ENCODE measurements at places on chromosomes 2 and 18. TPM values are rescaled to one million over a fixed set of nuclear protein-coding genes. Genes with fewer than 3 reads are reported as not detected.

The IL36G gene
- total RNA-seq: not detected

The C2orf72 gene
- not detected for total RNA-seq

The RGPD4 gene
- total RNA-seq: 0.64 TPM

The RGPD3 gene
- 0.18 TPM for total RNA-seq

The EDAR gene
- 0.07 TPM for total RNA-seq

The CHRNG gene
- total RNA-seq: not detected

The PROM2 gene
- 0.46 TPM for total RNA-seq

The POMC gene
- total RNA-seq: 4.7 TPM

The UGT1A4 gene
- not detected for total RNA-seq

The B3GNT7 gene
- 0.16 TPM for total RNA-seq

The OSR1 gene
- not detected for total RNA-seq

The ALPI gene
- not detected for total RNA-seq

The MC4R gene
- total RNA-seq: not detected

The NDC80 gene
- 44.4 TPM for total RNA-seq

The NABP1 gene
- 48.2 TPM for total RNA-seq

The INHA gene
- total RNA-seq: not detected

The LCT gene
- 0.29 TPM for total RNA-seq

Data from CD8-positive, alpha-beta memory T cell (primary cell).